ENCODE measurements at places on chromosomes 6 and 20.
A peak's percentile ranks its signal among the peaks of the same experiment; 100 is the strongest.

DNA sequence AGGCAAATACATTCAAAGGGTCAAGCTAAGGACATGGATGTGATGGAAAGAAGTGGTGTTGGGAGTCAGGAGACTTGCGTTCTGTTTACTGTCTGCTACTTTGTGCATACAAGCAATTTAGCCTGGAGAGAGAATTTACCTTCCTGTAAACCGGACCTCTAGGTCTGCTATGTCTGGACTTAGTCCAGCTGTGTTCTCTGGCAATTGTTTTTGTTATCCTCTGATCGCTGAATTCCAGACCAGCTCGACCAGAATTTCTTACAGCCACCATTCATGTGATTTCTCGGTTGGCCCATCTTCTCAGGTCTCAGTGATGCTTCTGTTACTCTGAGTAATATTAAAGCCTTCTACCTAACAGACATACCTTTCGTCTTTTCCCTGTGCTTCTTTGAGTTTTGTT, 75.2 kb downstream of the LRRC1 start:
- no peak for DNase-seq

GRCh38 chr6:103255132-103255531, 1604.6 kb downstream of the HACE1 start:
- DNase-seq, result no peak

DNA sequence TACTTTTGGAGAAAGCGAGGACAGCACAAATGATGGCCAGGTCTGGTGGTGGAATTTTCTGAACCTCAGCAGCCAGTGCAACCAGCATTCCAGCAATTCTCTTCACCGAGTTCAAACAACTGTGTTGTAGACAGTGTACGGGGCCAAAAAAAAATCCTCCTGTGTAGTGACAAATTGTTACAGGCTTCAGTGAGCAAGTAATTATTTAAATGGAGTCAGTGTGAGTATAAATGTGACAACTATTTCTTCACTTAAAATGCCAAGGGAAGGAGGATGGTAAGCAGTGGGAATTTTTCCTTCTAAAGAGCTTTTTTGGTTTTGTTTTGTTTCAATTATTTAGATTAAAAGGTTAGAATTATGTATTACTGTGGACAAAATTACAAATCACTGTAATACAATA, 154.1 kb downstream of the TMEM242 start:
- DNase-seq, result no peak

- DNase-seq, result no peak
Observed at GRCh38 chr6:47276377-47276776, 33.3 kb downstream of the TNFRSF21 start.

GRCh38 chr6:75735491-75736186, 13.4 kb upstream of the MYO6 start:
- no peak for DNase-seq

- DNase-seq, result no peak
Observed at GRCh38 chr20:57680934-57681914, 28.6 kb downstream of the PMEPA1 start.

GRCh38 chr6:31070711-31071197, 41.6 kb downstream of the C6orf15 start:
- peak; percentile 29 for DNase-seq

DNA sequence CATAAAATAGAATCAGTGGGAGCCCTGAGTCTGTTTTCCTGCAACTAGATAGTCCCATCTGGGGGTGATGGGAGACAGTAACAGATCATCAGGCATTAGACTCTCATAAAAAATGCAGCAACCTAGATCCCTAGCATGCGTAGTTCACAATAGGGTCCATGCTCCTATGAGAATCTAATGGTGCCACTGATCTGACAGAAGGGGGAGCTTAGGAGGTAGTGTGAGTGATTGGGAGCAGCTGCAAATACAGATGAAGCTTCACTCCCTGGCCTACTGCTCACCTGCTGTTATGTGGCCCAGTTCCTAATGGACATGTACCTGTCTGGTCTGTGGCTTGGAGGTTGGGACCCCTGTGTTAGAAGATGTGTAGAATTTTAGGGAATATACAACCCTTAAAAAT, 904.5 kb upstream of the EPHA7 start:
- DNase-seq, result no peak

All from neural crest cell (in vitro differentiated cells).